ENCODE measurements at places on chromosomes 2 and 18. TPM values are rescaled to one million over a fixed set of nuclear protein-coding genes. Genes with fewer than 3 reads are reported as not detected.

PLB1 gene
- total RNA-seq: 2.7 TPM

CFAP210 gene
- total RNA-seq: not detected

PROM2 gene
- 0.18 TPM for total RNA-seq

INSIG2 gene
- total RNA-seq: 9.5 TPM

ANO7 gene
- 1.1 TPM for total RNA-seq

ANKRD53 gene
- total RNA-seq: 6.5 TPM

SP9 gene
- total RNA-seq: not detected

LAMA3 gene
- 15.7 TPM for total RNA-seq

SULT1C4 gene
- total RNA-seq: 0.33 TPM

PXDN gene
- 137 TPM for total RNA-seq

ARHGAP15 gene
- total RNA-seq: not detected

SYT4 gene
- total RNA-seq: under 0.01 TPM

IGFBP2 gene
- 10.6 TPM for total RNA-seq

SFTPB gene
- total RNA-seq: 0.09 TPM
